ENCODE measurements at places on chromosomes 6 and 20.

- no peak for DNase-seq
Measured at GRCh38 chr6:96762599-96762998, 74.7 kb downstream of the GPR63 start.

- no peak for DNase-seq
Measured at GRCh38 chr6:148805777-148806176, 58.9 kb downstream of the UST start.

GRCh38 chr6:28880894-28881780 is 42.6 kb downstream of the TRIM27 start:
- DNase-seq = no peak

- no peak for DNase-seq
Measured at GRCh38 chr6:53744321-53744720, 50.5 kb upstream of the LRRC1 start.

- no peak for DNase-seq
Measured at GRCh38 chr20:8940326-8940725, 128.6 kb upstream of the PLCB4 start.

DNA sequence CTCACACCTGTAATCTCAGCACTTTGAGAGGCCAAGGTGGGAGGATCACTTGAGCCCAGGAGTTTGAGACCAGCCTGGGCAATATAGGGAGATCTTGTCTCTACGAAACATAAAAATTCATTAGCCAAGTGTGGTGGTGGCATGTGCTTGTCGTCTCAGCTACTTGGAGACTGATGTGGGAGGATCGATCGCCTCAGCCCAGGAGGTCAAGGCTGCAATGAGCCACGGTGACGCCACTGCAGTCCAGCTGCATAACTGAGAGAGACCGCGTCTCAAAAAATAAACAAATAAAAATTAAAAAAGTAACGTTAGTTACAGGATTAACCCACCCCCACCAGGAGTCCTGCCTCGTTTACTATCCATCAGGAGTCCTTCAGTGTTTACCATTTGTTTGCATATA is 345.1 kb downstream of the BTBD3 start:
- no peak for DNase-seq

- DNase-seq = no peak
Measured at GRCh38 chr20:4770026-4770425, 48.3 kb downstream of the PRND start.

DNA sequence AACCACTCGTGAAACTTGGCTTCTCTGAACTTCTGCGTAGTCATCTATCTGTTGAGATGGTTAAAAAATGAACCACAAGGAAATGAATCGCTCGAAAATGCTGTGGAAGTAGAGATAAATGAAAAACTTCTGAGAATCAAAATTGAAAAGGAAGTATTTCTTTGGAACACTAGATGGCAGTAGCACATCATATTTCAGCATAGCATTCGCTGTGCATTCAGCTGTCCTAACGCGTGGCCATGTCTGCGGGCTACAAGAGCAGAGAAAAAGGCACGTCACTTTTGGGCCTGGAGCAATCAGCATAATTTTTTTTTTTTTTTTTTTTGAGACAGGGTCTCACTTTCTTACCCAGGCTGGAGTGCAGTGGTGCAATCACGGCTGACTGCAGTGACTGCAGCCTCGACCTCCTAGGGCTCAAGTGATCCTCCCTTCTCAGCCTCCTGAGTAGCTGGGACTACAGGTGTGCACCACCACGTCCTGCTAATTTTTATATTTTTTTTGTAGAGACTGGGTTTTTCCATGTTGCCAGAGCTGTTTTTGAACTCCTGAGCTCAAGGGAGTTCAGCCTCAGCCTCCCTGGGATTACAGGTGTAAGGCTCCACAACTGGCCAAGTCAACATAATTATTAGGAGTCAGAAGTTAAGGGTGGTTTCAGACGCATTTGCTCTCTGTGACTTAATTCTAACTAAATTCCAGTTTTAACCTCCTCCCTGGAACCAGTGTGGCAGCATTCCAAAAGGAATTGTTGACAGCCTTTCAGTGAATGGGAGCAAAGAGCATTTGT is 8.8 kb upstream of the PERP start:
- DNase-seq = no peak

- no peak for DNase-seq
Measured at GRCh38 chr6:30446259-30446658, 43.0 kb upstream of the HLA-E start.

DNA sequence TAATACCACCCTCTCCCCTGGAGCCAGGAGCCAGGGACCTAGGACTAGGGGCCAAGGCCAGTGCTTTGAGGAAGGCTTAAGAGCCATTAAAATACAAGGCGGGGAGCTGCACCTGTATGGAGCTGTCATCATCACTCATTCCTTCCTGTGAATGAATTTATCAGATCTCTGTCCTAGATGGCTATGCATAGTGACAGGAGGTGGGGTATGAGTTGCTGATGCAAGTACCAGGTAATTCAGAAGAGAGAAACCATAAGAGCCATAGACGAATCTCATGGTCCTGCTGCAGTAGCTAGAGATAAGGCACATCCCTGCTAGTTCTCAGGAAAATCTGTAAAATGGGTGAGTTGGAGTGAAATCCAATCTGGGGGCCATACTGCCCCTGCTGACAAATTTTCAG is 10.3 kb downstream of the GRM4 start:
- no peak for DNase-seq

- DNase-seq = no peak
Measured at GRCh38 chr6:85483846-85484245, 34.0 kb downstream of the NT5E start.

DNA sequence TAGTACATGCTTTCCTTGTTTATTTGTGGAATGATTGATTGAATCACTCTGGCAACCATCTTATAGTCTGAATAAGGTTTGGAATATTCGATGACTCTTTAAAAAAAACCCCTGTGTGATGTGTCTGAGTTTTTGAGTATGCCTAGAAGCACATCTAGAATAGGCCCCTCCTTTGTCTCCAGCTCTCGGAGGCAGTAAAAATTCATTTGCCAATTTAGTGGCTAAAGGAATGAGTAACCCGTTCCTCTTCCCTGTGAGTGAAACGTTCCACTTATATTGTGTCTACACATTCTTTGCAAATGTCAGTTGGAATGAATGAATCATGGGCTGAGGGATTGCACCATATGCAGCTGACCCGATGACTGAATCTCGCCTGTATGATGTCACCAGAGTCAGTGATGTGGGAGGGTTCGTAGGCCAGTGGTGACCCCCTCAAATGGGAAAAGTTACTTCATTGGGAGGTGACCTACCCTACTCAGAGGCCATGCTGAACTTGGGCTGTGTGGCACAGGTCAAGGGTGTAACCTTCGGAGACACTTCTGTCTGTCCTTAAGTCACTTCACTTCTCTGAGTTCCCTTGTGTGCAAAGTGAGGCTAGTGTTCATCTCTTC is 21.6 kb downstream of the MOCS3 start:
- DNase-seq = no peak

GRCh38 chr20:44642203-44643153 is 9.0 kb downstream of the ADA start:
- DNase-seq = no peak

GRCh38 chr20:53547664-53548239 is 45.9 kb downstream of the ZNF217 start:
- no peak for DNase-seq

GRCh38 chr6:133198725-133199124 is 42.4 kb upstream of the EYA4 start:
- DNase-seq = no peak

DNA sequence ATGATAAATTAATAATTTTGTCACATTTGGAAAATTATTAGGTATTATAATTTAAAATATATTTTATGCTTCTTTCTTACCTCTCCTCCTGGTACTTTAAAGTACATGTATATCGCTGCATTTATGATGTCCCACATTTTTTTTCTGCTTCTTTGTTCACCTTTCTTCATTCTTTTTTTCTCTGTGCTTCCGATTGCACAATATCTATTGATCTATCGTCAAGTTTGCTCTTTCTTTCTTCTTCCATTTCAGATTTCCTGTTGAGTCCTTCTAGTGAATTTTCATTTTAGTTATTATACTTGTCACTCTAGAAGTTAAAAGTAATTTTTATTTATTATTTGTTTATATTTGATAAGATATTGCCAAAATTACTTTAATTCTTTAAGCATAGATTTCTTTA is 441.0 kb upstream of the HS3ST5 start:
- no peak for DNase-seq

- DNase-seq = no peak
Measured at GRCh38 chr6:93447874-93448273, 28.5 kb upstream of the EPHA7 start.

GRCh38 chr6:161395716-161396231 is 121.9 kb upstream of the AGPAT4 start:
- DNase-seq = no peak

DNA sequence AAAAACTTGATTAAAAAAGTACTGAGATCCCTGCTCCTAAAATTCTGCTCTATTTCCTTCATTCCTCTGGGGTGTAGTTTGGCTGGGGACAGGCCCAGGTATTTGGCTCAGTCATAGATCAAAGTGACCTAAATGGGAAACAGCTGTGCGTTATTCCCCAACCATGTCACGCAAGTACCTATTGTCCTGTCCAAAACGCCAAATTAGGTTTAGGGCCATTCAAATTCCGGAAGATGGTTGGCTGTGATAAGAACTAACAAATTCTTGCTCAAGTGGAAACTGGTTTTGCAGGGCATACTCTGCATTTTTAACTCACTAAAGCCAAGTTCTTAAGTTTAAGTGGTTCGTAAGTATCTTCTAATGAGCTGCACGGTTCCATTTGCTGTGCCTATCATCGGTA is 147.6 kb upstream of the TMEM170B start:
- DNase-seq = no peak

- no peak for DNase-seq
Measured at GRCh38 chr6:89853068-89853467, 23.4 kb downstream of the CASP8AP2 start.

DNA sequence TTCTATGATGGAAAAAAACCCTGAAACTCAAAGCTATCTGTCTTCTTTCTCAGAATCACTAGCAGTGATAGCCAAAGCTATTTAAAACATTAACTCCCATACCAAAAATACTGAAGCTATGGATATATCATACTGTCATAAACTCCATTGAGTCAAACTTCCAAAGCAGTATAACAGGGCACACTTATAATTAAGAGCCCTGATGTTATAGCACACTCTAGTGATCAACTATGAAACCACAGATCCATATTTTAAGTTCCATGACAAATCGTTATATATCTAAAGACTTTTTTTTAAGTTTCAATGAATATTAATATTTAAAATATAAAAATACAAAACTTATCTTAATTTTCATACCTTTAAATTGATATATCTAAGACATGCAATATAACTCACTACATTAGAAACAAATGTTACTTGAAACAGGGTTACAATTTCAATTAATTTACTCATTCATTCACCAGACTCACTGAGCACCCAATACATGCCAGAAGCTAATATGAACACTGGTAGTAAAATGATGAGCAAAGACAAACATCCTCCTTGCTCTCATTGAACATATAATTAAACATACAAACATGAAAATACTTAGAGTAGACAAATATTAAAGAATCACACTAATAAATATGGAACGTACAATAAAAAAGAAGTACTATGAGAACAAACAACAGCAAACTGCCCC is 69.3 kb downstream of the IBTK start:
- DNase-seq = no peak

- no peak for DNase-seq
Measured at GRCh38 chr20:13877793-13878192, 93.0 kb downstream of the NDUFAF5 start.

DNA sequence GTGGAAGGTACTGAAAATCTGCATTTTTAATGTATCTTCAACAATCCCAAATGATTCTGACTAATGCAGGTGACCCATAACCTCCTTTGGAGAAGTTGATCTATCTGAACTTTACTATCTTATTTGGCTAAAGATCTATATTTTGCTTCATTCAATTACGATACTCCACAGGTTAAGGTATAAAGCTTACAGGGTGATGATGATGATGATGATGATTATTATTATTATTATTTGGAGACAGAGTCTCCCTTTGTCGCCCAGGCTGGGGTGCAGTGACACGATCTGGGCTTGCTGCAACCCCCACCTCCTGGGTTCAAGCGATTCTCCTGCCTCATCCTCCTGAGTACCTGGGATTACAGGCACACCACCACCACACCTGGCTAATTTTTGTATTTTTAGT is 13.1 kb downstream of the TOP1 start:
- DNase-seq = no peak

DNA sequence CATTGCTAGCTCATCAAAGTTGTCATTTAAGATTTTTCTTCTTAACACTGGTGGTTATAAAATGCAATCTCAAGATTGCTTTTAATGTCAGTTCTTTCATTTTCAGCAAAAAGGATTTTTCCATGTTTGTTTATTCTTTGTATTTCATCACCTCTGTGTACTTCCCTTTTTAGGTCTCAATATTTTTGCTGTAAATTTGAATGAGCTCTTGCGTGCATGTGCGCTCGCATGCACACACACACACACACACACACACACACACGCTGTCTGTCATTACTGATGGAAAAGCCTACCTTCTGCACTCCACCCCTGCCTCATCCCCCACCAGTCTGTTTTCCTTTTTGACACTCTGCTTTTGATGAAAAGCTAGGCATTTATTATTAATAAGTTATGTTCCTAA is 85.3 kb upstream of the FYN start:
- DNase-seq = no peak

- DNase-seq = no peak
Measured at GRCh38 chr6:9346923-9347322, 911.6 kb upstream of the SLC35B3 start.

- no peak for DNase-seq
Measured at GRCh38 chr20:47181056-47181862, 175.2 kb downstream of the ZMYND8 start.

- DNase-seq = no peak
Measured at GRCh38 chr6:140475086-140475485, 1100.6 kb upstream of the CITED2 start.

DNA sequence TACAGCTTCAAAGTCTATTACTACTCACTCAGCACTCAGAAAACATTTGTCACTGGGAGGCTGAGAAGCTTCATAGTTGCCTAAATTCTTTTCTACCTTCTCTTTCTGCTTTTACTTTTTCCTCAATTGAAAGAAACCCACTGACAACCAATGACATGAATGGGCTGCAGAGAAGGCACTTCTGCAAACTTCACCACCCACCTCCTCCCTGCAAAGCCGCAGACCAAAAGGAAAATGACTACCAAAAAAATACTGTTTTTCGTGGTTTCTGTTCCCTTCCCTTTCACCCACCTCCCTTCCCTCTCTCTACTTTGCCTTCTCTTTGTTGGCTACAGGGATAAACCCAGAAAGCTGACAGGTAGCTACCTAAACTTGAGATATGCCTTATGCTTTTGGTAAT is 3.2 kb downstream of the GNAS-AS1 start:
- DNase-seq = no peak

DNA sequence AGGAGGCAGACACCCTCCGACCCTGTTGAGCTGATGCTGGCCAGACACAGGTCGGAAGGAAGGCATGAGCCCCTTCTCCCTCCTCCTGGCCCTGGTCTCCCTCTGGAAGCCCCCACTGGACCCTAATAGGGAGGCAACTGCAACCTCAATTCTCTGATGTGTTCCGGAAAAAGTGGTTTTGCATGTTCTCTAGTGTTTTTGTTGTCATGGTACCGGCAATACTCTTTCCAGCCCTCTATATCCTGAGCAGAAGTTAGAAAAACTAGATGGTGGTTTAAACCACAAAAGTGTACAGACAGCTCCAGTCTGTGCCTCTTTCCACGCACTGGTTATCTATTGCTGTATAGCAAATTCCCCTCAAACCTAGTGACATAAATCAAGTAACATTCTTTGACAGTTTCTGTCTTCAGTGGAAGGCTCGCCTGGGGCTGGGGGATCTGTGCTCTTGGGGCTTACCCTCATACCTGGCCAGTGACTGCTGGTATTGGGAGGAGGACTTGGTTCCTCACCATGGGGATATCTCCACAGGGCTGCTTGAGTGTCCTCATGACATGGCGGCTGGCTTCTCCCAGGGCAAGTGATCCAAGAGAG is 37.0 kb downstream of the SYTL3 start:
- peak; percentile 10 for DNase-seq

All from stimulated activated CD4-positive, alpha-beta T cell treated with anti-CD3 and anti-CD28 coated beads, Interleukin-1b, Interleukin-23, amount 100 ng/mL, for 1 hour (primary cell).